ENCODE measurements at places on chromosomes 2 and 18.

DNA sequence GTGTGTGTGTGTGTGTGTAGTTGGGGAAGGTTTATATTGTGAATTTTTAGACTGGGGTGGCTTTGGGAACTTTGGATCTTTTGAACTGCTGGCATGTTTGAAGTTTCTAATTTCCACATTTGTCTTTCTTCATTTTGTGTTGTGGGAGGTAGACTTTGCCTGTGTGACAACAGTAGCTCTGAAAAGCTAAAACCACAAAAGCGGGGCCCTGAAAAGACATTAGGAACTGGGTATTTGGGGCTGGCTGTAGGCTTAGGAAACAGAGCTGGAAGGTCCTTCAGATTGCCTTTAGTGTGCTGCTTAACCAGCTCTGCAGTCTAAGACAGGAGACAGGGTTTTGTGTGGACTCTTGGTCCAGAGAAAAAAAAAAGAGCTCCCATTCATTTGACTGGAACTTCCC, 27.2 kb upstream of the DOCK10 start:
- DNase-seq, result no peak

- DNase-seq, result no peak
Measured at GRCh38 chr2:2192091-2192955, 138.8 kb downstream of the MYT1L start.

DNA sequence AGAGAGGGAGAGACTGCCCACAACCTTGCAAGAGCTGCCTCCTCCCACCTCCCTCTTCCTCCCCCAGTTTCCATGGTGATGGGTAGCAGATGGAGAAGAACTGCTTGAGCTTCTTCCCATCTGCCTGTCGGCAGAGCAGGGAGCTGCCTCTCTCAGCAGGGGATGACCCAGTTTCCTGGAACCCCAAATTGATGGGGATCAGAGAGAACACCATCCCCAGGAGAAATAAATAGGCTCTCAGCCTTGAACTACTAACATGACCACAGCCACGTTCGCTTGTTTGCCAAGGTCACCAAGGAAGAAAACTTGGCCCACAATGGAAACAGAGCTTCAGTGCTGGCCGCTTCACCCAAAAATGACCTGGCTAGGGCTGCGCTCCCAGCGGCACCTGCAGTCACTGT, 82.2 kb downstream of the ADD2 start:
- no peak for DNase-seq

DNA sequence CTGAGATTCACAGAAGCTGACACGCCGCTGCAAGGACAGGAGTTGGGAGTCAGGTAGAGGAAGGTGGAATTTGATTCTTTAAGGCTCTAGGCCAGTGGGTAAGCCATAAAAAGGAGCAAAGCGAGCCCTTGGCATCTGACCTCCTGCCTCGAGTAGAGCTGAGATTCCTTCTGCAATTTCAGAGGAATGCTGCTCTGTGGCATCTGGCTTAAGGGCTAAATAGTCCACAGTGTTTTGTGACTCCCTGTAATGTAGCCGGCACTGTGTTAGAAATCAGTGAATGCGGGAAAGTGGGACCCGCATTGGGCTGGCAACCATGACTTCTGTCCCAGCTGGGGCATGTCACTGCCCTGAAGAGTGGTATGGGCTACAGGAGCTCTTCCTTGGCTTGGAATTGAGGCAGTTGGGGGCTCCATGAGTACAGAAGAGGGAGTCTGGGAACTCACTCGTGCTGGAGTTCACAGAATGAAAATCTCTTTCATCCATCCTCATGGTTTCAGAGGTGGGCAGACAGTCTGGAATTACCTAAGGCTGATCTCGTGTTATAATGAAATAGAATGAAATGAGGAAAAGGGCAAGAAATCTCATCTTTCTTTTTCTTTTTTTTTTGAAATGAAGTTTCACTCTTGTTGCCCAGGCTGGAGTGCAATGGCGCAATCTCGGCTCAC, 12.7 kb upstream of the MYCN start:
- no peak for DNase-seq

DNA sequence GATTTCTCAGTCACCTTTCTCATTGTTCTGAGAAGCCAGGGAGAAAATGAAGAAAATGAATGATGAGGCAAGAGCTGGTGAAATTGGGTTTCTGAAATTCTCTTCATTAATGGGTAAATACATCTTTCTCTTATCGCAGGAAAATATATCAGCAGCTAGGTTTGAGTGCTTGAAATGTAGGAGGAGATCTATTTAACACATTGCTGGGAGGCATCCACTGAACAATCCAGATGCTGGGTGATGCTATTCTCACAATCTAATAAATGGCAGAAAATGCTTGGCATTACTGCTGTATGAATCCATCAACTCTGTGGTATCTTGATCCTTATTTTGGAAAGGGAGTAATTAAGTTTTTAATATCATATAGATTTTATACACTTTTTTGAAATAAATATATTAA, 199.6 kb upstream of the LRP1B start:
- no peak for DNase-seq

- peak; percentile 53 for DNase-seq
Measured at GRCh38 chr2:108988796-108989713, at the start of gene EDAR. Gene EDAR, minus strand, starts transcription at chr2:108989220. Its CDS starts 58,206 bp downstream, at chr2:108931014.

DNA sequence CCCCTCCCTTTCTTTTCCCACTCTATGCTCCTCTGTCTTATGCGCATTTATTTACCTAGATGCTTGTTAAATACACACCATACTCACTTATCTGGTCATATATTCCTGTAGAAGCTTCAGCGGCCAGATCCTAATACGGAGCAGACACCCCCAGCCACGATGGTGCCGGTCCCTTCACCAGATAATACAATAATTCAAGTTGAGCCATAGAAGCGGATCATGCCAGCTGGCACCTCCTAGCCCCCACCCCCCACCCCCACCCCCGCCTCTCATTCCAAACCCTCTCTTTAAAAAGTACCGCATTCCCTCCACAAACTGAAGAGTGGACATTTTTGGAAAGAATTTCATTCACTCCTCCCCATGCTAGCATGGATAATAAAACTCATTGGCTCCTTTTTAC, 95.2 kb downstream of the BIN1 start:
- DNase-seq, result no peak

- DNase-seq, result no peak
Measured at GRCh38 chr2:182941121-182941722, 74.8 kb upstream of the FRZB start.

DNA sequence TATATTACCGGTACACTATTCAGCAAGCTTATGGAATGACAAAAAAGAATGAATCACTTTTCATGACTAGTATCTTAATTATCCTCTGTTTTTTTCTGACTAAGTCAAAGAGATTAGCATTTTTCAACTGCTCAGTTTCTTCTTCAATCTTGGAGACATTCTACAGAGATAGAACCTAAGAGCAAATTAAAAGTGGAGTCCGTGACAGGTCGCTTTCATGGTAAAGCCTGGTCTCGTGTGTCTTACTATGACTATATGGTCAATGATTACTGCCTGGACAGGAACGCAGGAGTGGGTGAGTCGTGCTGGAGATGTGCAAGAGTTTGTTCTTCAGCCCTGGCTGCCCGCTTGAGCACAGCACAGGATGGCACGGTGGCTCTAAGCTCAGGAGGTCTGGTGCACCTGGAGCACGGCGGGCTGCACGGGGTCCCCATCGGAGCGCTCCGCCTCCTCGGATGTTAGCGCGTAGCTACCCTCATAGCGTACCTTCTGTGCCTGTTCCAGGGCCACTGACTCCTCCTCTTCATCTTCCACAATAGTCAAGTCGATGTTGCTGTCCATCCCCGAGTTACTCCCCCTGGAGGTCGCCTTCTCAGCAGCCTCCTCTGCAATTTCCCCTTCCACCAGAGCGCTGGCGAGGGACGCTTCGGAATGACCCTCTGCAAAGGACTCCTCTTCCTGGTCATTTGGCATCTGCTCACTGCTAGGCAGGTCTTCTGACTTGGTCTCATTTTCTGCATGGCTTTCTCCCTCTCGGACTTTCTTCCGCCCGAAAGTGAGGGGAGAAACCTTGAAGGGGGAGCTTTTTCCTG, 11.1 kb downstream of the CAVIN2 start:
- DNase-seq, result no peak

DNA sequence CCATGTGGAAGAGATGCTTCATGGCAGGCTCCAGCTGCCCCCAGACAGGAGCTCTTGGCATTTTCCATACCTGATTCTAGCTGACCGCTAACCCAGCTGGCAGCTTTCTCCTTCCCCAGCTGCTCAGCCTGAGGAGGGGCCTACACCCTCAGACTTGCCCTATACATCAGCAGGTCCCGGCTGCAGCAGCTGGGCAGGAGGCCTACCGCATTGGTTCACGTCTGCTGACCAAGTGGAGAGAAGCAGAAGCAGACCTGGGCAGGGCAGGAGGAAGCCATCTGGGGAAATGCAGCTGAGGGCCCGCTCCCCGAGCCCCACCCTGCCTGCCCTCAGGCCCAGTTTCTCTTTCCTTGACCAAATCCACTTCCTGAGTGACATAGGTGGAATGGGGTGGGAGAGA, 50.7 kb downstream of the LBH start:
- no peak for DNase-seq

- no peak for DNase-seq
Measured at GRCh38 chr2:28868611-28869010, 1.5 kb downstream of the TRMT61B start.

DNA sequence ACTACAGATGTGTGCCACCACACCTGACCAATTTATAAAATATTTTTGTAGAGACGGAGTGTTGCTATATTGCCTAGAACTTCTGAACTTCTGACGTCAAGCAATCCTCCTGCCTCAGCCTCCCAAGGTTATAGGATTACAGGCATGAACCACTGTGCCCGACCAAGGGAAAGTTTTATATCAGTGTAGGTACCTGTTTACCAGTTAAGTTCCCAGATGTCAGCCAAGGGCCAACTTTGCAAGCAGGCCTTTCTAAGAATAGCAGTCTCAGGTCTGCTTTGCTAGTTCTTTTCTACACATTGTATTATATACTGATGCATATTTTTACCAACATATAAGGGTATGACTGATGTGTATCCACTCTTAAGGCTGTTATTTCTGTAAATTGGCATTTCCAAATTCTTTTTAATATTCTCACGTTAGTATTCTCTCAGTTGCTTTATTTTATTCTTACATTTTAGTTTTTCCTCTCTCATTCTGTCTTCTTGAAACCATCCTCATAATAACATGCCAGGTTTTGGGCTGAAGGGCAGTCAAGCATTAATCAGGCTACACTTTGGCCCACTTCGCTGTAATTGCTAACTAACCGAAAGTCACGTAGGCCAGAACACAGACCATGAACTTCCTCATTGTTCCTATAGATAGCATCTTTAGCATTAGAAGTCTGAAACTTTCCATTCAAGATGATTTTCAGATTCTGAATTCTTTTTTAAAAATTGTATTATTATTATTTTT, 25.0 kb upstream of the CXXC1 start:
- DNase-seq, result no peak

- DNase-seq, result no peak
Measured at GRCh38 chr18:6610466-6610865, 119.0 kb upstream of the ARHGAP28 start.

DNA sequence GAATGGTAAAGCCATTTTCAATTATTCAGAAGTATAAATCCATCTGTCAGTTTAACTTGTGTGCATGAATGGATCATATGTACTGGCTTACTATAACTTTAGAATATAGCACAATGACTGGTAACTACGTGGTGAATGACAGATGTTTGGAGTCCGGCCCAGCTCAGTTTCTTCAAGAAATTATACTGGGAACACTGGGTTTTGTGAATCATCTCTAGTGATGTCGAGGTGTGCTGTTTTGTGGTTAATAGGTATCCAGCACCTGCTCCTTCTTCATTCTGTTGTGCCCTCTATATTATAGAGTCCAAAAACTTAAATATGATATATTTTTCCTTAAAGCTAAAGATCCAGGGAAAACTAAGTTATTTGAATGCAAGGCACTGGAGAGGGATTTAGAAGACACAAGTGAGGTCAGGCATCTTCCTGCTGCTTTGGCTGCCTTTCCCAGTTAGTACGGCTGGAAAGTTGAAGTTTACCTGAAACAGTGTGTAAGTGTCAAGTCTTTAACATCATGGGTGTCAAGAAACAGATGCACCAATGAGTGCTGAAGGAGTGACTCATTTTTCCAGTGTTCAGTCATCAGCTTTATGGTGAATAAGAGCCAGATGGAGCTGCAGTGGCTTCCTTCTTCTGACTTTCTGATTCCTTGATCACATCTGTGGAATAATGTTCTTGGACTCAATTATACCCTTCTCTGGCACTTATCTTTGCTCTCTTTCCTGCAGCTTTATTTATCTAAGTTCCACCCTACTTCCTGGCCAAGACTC, 1079.5 kb upstream of the CELF4 start:
- DNase-seq, result no peak

- no peak for DNase-seq
Measured at GRCh38 chr2:215003001-215003400, 135.4 kb downstream of the ABCA12 start.

DNA sequence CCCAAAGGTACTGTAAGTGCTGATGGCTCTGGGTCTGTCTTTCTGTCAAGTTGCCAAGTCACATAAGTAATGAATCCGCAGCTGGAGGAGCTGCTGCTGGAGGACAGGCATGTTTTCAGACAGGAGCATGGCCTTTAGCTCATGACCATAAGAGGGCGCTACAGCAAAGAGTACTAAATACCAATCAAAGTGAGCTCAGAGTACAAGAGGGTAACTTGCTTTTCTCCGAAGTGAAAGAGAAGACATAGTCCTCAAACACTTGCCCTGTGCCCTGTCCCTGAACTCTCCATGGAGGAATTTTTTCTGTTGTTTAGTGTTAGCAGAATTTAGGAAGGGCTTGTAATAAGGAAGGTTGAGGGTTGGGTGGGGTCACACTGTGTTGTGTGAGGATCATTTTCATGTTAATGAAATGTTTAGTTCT, 58.0 kb upstream of the EML6 start:
- peak; percentile 58 for DNase-seq

Data from CD4-positive, alpha-beta T cell treated with Interleukin-10 for 1 hour (primary cell).